ENCODE measurements at places on chromosomes 2 and 18. TPM values are rescaled to one million over a fixed set of nuclear protein-coding genes. Genes with fewer than 3 reads are reported as not detected.

The ANAPC1 gene
- 34.4 TPM for polyA plus RNA-seq

The REG3A gene
- polyA plus RNA-seq: not detected

The KCNS3 gene
- 5.6 TPM for polyA plus RNA-seq

The SULT1C2 gene
- 0.06 TPM for polyA plus RNA-seq

The TCF4 gene
- 13.2 TPM for polyA plus RNA-seq

The ASXL3 gene
- polyA plus RNA-seq: not detected

The VAMP5 gene
- polyA plus RNA-seq: 11.0 TPM

The PLGLB2 gene
- 0.88 TPM for polyA plus RNA-seq

The ARHGAP15 gene
- 0.21 TPM for polyA plus RNA-seq

The LRP1B gene
- not detected for polyA plus RNA-seq

The UGGT1 gene
- polyA plus RNA-seq: 30.9 TPM

The CAPN14 gene
- 2.2 TPM for polyA plus RNA-seq

The SERPINB7 gene
- 408 TPM for polyA plus RNA-seq

- H3K4me3 ChIP-seq: no peak overlapping the region
- H3K27me3 ChIP-seq: no peaks in the 10 kb centered on the region
- H3K36me3 ChIP-seq: no peaks in the 10 kb centered on the region
- no peaks in the 10 kb centered on the region for H3K4me1 ChIP-seq
- H3K27ac ChIP-seq: no peak overlapping the region
Measured at GRCh38 chr18:21894619-21895367, 154.2 kb downstream of the MIB1 start.

- H3K4me3 ChIP-seq: no peak overlapping the region
- no peaks in the 10 kb centered on the region for H3K27me3 ChIP-seq
- H3K36me3 ChIP-seq: no peaks in the 10 kb centered on the region
- H3K4me1 ChIP-seq: peaks cover 25% of the 10 kb centered on the region
- DNase-seq: no peak
Measured at GRCh38 chr2:63662028-63662804, 73.5 kb downstream of the MDH1 start.

GRCh38 chr2:22449696-22450095 is 935.3 kb upstream of the KLHL29 start:
- no peak for DNase-seq
- H3K27me3 ChIP-seq: no peaks in the 10 kb centered on the region
- no peak overlapping the region for H3K27ac ChIP-seq
- no peak overlapping the region for H3K4me3 ChIP-seq

DNA sequence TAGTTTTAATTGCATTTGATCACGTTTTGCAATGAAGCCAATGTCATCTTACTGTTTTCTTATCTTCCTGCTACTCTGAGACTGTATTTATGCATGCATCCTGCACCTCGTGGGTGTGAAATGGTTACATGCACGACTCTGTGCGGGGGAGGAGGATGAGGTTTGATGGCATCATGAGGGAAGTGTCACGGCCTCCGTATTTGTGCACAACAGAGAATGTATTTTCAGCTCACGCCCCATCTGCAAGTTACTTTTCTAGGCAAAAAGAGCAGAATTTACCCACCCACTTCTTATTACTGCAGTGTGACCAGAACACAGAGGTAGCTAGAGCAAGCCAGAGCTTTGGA is 145.1 kb downstream of the TDRD15 start:
- no peak overlapping the region for H3K27ac ChIP-seq
- no peak overlapping the region for H3K4me3 ChIP-seq
- H3K36me3 ChIP-seq: no peaks in the 10 kb centered on the region
- no peaks in the 10 kb centered on the region for H3K4me1 ChIP-seq
- no peak for DNase-seq

- no peak overlapping the region for H3K27ac ChIP-seq
- H3K36me3 ChIP-seq: no peaks in the 10 kb centered on the region
- H3K27me3 ChIP-seq: no peaks in the 10 kb centered on the region
- H3K4me1 ChIP-seq: peaks cover 2% of the 10 kb centered on the region
- no peak for DNase-seq
- H3K4me3 ChIP-seq: no peak overlapping the region
Measured at GRCh38 chr18:75230163-75231052, 19.8 kb downstream of the TSHZ1 start.

DNA sequence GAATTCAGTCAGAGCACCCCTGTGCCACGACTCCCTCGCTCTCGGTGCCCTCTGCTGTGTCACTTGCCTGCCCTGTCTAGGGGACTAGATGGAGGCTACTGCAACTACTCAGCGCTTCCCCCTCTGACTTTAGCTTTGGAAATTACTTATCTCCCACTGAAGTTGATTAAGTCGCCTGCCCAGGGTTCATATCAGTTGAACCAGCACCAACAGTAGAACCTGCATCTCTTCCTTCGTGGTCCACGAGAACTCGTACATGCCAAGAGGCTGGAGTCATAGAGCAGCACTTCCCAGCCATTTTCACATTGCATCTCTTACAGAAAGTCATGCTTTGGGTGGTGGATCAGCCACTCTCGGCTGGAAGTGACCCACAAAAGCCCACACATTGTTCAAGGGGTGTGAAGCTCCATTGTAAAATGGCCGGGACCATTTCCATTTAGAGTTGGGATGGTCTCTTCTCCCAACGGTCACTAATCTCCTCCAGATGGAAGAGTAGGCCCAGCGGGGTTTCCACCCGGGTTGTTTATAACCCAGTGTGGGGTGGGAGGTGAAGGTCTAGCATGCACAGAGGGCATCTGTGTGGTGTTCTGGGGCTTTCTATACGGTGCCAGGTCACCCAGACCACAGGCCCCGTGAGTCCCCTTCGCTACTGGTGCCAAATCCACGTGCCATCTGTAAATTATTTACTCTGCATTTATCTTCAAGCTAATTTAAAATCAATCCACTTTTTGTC is 38.0 kb downstream of the STEAP3 start:
- no peak for DNase-seq
- no peak overlapping the region for H3K4me3 ChIP-seq
- H3K27ac ChIP-seq: no peak overlapping the region

DNA sequence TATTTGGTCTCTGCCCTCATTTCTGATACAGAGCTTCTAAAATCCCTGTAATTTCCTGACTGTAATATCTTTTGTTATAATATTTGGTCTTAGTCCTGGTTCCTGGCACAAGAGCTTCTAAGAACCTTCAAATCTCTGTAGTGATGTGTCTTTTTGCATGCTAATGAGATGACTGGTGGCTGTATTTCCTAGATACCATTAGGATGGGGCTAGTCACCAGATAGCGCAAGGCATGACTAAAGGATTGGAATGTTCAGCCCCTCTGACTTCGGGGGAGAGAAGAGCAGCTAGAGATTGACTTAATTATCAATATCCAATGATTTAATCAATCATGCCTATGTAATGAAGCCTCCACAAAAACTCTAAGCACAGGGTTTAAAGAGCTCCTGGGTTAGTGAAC is 620.8 kb upstream of the ACVR2A start:
- no peaks in the 10 kb centered on the region for H3K27me3 ChIP-seq
- no peaks in the 10 kb centered on the region for H3K36me3 ChIP-seq
- no peak overlapping the region for H3K4me3 ChIP-seq
- DNase-seq: no peak

- peaks cover 14% of the 10 kb centered on the region for H3K4me1 ChIP-seq
- H3K27me3 ChIP-seq: no peaks in the 10 kb centered on the region
- no peak overlapping the region for H3K4me3 ChIP-seq
- H3K36me3 ChIP-seq: no peaks in the 10 kb centered on the region
Measured at GRCh38 chr2:238939074-238939473, 91.2 kb downstream of the TWIST2 start.

DNA sequence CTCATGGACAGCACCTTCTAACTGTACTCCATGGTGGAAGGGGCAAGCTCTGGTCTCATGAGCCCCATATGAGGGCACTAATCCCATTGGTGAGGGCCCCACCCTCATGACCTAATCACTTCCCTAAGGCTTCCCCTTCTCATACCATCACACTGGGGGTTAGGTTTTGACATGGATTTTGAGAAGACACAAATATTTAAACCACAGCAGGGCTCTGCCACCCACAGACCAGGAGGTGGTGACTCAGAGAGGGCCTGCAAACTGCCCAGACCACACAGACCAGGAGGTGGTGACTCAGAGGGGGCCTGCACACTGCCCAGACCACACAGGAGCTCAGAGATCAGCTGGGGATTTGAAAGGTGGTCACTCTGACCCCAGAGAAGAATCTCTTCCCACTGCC is 222.0 kb downstream of the KLHL29 start:
- no peaks in the 10 kb centered on the region for H3K27me3 ChIP-seq
- H3K36me3 ChIP-seq: no peaks in the 10 kb centered on the region
- H3K27ac ChIP-seq: no peak overlapping the region
- no peaks in the 10 kb centered on the region for H3K4me1 ChIP-seq
- no peak for DNase-seq
- H3K4me3 ChIP-seq: no peak overlapping the region

GRCh38 chr2:20624156-20624883 is 26.6 kb downstream of the HS1BP3 start:
- no peak overlapping the region for H3K27ac ChIP-seq
- H3K36me3 ChIP-seq: peaks cover 7% of the 10 kb centered on the region
- no peak overlapping the region for H3K4me3 ChIP-seq
- H3K4me1 ChIP-seq: peaks cover 7% of the 10 kb centered on the region
- DNase-seq: no peak

DNA sequence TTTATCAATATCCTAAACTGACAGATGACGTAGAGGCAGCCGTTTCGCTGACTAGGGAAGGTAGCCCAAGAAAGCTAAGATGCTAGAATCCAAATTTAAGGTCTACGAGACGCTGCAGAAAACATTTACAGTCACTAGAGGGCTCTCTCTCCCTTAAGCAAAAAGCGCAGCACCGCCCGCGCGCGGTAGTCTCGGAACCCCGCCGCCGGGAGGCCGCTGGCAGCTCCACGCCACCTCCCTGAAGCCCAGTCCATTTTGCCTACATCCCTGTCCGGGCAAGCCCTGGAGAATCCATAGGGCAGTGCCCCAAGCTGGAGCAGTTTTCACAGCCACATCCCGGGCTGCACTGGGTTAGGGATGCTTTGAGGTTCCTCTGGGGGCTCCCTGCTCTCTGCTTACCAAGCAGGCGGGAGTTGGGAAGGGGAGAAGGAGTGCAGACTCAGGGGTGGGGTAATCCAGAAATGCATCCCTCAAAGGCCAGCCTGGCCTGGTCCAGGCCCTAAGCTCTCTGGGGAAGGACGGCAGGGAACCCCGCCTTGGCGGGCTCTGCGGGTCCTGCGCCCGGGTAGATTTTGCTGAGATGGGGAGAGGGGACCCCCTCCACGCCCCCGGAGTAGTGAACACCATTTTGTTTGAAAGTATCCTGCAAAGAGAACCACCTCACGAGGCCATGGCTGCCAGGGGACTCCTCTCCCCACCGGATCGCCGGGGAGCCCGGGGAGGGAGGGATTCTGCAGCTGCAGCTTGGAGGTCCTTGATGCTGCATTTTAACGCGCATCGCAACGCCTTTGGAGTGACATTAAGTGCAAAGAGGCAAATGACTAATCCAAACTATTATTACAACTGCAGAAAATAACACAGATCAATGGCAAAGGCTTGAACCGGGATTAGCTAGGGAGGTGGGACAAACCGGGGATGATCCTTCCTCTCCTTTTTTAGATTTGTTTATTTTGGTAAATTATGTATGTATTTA is 1.3 kb upstream of the DPYSL5 start:
- no peak for DNase-seq
- peaks cover 60% of the 10 kb centered on the region for H3K27me3 ChIP-seq
- peaks cover 4% of the 10 kb centered on the region for H3K4me1 ChIP-seq

DNA sequence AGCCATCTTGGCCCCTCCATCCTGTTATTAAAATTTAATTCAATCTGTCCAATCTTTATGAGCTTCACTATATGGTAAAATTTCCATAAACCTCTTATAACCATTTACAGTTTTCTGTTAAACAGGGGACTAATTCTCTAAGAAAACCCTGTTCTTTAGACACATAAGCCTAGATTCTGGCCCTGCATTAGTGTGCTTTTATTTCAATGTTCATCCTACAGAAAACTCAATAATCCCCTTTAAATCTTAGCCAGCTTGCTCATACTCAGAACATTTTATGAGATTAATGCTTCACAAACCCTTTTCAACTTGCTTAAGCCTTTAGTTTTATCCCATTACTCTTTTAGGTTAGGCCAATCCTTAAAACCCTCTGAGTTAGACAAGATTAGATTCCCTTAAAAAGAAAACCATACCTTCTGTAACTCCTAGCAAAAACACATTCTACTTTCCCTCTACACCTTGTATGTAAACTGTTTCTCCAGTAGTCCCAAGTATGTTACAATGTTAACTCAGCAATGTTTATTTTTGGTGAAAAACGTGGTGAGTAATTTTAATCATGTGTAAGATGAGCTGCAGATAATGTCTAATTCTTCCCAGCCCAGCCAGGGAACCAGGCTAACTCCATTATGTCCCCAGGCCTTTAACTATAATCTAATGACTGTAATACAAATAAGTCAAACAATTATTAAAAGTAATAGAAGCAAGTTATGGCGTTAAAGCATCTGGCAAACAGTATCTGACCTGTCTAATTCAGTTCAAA is 1953.4 kb upstream of the LRRTM1 start:
- no peaks in the 10 kb centered on the region for H3K4me1 ChIP-seq
- no peak for DNase-seq
- no peaks in the 10 kb centered on the region for H3K27me3 ChIP-seq
- H3K36me3 ChIP-seq: no peaks in the 10 kb centered on the region
- H3K4me3 ChIP-seq: no peak overlapping the region

- DNase-seq: no peak
- H3K27me3 ChIP-seq: no peaks in the 10 kb centered on the region
- no peaks in the 10 kb centered on the region for H3K4me1 ChIP-seq
- H3K4me3 ChIP-seq: no peak overlapping the region
Measured at GRCh38 chr2:61450144-61450543, 20.7 kb downstream of the USP34 start.

- DNase-seq: no peak
- H3K4me3 ChIP-seq: no peak overlapping the region
- no peaks in the 10 kb centered on the region for H3K36me3 ChIP-seq
- no peaks in the 10 kb centered on the region for H3K27me3 ChIP-seq
Measured at GRCh38 chr2:234099266-234099665, 48.8 kb downstream of the SPP2 start.

GRCh38 chr2:196823750-196824522 is 14.8 kb upstream of the C2orf66 start:
- H3K27ac ChIP-seq: no peak overlapping the region
- no peak overlapping the region for H3K4me3 ChIP-seq
- no peaks in the 10 kb centered on the region for H3K36me3 ChIP-seq
- DNase-seq: no peak
- peaks cover 10% of the 10 kb centered on the region for H3K4me1 ChIP-seq
- no peaks in the 10 kb centered on the region for H3K27me3 ChIP-seq

DNA sequence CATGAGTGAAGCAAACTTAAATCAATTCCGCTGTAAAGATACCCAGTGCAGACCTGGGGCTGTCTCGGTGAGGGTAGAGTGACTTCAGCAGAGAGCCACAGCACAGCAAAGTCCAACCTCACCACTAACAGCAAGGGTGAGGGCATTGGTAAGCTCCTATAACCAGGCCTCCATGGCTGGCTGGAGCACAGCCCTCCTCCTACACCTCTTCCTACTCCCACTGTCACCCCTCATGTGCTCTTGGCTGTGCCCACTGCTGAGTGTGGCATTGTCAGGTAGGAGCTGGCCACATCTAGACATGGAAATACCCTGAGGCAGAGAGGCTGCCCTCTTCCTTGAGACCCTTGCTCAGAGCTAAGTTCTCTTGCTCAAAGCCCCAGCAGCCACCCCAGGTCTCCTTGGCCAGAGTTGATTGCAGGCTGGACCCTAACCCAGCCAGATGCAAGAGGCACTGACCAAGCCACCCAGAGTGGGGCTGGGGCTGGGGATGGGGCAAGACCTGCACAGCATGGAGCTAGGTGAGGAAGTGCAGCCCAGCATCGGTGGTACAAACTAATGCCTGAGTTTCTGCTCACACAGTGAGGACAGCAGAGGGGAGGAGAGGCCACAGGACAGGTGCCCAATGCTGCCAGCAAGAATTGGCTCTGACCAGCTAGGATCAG is 77.6 kb upstream of the RAB6C start:
- no peak overlapping the region for H3K27ac ChIP-seq
- no peak overlapping the region for H3K4me3 ChIP-seq
- no peaks in the 10 kb centered on the region for H3K36me3 ChIP-seq
- no peaks in the 10 kb centered on the region for H3K4me1 ChIP-seq
